Pancreas (tissue), 10 donors: ENCODE measurements at places on chromosomes 11 and 22.

DNA sequence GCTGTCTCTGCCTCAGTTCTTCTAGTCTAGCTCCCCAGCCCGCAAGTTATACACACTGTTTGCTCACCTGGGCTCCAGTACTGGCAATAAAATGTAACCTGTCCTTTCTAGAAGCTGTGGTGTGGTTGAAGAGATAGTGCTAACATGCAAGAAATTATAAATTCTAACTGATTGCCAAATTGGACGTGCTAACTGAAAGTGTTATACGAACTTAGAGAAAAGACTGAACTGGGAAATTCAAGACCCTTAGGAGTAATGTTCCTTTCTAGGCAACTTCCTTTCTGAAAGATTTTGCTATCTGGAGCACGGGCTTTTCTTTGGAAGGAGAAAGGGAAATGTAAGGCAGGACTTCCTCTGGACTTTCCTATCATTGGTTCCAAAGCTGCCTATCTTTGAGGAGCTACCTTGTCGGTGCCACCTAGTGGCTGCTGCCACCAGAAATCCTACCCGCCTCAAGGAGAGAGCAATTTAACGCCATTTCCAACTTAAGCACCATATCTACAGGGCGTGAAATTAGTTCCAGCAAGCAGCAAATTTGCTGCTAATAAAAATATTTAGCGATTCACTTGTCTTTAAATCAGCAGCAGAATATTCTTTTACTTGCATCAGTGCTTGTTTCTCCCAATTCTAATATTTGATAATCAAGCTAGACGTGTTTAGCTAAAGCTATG, 12.7 kb upstream of the TMEM218 start:
- H3K4me3 ChIP-seq = no peak overlapping the region
- no peak overlapping the region for H3K27ac ChIP-seq
- H3K36me3 ChIP-seq = no peaks in the 10 kb centered on the region
- H3K27me3 ChIP-seq = no peaks in the 10 kb centered on the region
- DNase-seq = peak; percentile 27

- peak overlapping the region; percentile 75 for H3K27ac ChIP-seq
- peaks cover 15% of the 10 kb centered on the region for H3K4me1 ChIP-seq
- peak; percentile 56 for DNase-seq
These were observed 617 bp downstream of the CSKMT start for GRCh38 chr11:62665599-62666258.

GRCh38 chr22:46272196-46272595, 4.4 kb downstream of the TTC38 start:
- H3K27ac ChIP-seq = no peak overlapping the region
- no peak for DNase-seq
- no peak overlapping the region for H3K4me3 ChIP-seq
- no peaks in the 10 kb centered on the region for H3K27me3 ChIP-seq
- H3K36me3 ChIP-seq = peaks cover 24% of the 10 kb centered on the region

DNA sequence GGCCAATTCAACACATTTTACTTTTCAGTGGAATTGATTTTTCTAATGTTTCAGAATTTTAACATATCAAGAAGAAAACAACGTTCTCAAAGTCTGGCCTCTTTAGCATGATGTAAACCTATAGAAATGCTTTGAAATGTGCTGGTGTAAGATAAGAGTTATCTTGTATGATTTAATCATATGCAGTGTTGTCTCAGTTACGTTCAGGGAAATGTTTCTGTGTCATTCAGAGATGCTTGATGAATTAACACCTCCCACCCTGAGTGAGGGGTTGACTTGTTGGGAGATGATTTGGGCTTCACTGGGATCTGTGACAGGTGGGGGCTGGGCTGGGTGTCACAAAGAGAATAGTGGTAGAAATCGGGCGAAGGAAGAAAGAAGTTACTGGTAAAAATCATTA, 15.7 kb upstream of the MYO18B start:
- H3K4me1 ChIP-seq = no peaks in the 10 kb centered on the region
- H3K4me3 ChIP-seq = no peak overlapping the region
- no peaks in the 10 kb centered on the region for H3K27me3 ChIP-seq
- no peaks in the 10 kb centered on the region for H3K36me3 ChIP-seq
- H3K27ac ChIP-seq = no peak overlapping the region

DNA sequence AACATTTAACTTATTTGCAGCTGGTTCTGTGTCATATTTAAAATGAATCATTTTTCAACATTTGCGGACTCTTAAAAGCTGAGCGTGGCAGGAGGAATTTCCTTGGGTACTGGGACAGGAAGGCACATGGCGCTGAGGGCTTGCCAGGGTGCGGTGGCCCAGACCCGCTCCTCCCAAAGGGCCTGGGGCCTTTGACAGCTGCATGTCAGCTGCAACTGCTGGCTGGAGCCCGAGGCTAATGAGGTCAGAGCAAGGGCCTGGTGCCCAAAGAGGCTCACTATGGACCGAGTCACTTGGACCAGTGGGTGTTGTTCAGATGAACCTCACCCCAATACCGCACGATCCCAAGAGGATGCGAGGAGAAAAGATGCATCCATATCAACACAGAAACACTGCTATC, 326.9 kb downstream of the CTTN start:
- H3K4me3 ChIP-seq = no peak overlapping the region
- H3K4me1 ChIP-seq = no peaks in the 10 kb centered on the region
- no peaks in the 10 kb centered on the region for H3K36me3 ChIP-seq
- no peak overlapping the region for H3K27ac ChIP-seq
- no peak for DNase-seq

GRCh38 chr11:130237282-130238006, 77.3 kb downstream of the ZBTB44 start:
- H3K27ac ChIP-seq = no peak overlapping the region
- H3K4me3 ChIP-seq = no peak overlapping the region

DNA sequence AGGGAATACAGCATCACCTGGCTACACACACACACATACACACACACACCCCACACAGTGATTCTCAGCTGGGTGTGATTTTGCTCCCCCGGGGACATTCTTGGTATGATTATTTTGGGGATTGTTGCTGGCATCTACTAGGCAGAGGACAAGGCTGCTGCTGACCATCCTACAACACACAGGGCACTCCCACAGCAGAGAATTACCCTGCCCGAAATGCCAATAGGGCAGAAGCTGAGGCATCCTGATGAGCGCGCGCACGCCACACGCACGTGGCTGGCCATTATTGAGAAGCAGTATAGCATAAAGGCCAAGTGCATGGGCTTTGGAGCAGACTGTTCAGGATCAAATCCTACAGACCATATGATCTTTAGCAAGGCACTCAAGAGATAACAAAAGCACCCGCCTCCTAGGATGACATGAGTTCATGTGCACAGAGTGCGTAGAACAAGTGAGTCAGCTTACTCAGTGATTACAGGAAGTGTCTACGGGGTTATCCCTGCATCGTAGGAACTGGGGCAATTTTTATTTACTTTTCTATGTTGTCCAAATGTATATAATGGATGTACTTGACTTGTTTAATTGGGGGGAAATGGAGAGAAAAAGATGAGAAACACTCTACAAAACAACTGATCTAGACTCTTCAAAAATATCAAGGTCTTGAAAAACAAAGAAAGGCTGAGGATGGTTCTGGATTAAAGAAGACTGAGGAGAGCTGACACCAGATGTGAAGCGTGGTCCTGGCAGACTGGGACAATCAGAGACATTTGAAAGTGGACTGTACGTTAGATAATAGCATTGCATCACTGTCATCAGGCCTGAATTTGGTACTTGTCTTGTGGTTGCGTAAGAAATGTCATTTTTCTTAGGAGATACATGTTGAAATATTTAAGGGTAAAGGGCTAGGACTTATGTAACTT, 7.2 kb upstream of the EHD1 start:
- no peaks in the 10 kb centered on the region for H3K36me3 ChIP-seq
- H3K27ac ChIP-seq = no peak overlapping the region
- no peaks in the 10 kb centered on the region for H3K27me3 ChIP-seq
- DNase-seq = no peak
- peaks cover 12% of the 10 kb centered on the region for H3K4me1 ChIP-seq
- H3K4me3 ChIP-seq = no peak overlapping the region

DNA sequence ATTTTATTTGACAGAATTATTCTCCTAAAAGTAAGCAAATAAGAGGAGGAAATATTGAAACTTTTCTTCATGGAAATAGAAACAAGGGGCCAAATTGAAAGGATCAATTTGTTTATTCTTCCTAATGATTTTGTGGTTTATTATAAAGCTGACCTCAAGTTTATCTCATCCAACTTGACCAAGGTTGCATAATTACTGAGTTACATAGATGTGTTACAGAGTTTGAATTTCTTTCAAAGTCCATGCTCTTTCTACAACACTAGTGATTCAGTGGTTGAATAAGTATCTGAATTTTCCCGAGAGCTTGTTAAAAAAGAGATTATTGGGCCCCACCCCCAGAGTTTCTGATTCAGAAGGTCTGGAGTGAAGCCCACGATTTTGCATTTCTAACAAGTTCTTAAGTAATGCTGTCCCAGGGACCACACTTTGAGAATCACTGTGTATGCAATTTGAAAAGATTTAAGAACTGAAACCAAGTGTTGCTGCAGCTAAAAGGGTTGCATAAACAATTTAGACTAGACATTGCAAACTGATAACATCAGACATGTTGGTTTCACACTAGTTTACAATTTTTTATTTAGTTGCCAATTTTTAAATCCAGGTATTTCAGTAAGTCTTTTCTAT, 485.7 kb upstream of the ANO5 start:
- no peaks in the 10 kb centered on the region for H3K27me3 ChIP-seq
- H3K36me3 ChIP-seq = no peaks in the 10 kb centered on the region
- no peak overlapping the region for H3K4me3 ChIP-seq
- no peak for DNase-seq
- H3K27ac ChIP-seq = no peak overlapping the region

- DNase-seq = no peak
- H3K4me1 ChIP-seq = no peaks in the 10 kb centered on the region
- no peaks in the 10 kb centered on the region for H3K36me3 ChIP-seq
These were observed at the start of gene TP53AIP1 for GRCh38 chr11:128942817-128943427. TSS of gene TP53AIP1 (minus strand) at chr11:128942871. CDS start at chr11:128937818, 5,053 bp downstream.

DNA sequence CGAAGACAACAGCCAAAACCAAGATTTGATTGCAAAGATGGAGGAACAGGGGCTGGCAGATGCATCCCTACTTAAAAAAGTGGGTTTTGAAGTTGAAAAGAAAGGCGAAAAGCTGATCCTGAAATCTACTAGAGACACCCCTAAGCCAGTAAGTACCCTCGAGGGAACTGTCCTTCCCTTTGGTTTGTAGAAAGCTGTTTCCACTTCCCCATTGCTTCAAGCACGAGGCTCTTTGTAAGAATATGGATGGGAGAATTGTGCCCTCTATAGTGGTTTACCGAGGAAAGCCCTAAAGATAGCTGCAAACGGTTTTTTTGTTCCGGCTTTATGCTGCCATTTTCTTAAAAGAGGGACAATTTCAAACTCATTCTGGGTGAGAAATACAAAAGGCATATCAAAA, 133.9 kb downstream of the WNT7B start:
- H3K27me3 ChIP-seq = no peaks in the 10 kb centered on the region
- no peaks in the 10 kb centered on the region for H3K4me1 ChIP-seq
- no peaks in the 10 kb centered on the region for H3K36me3 ChIP-seq
- no peak overlapping the region for H3K27ac ChIP-seq
- DNase-seq = no peak

DNA sequence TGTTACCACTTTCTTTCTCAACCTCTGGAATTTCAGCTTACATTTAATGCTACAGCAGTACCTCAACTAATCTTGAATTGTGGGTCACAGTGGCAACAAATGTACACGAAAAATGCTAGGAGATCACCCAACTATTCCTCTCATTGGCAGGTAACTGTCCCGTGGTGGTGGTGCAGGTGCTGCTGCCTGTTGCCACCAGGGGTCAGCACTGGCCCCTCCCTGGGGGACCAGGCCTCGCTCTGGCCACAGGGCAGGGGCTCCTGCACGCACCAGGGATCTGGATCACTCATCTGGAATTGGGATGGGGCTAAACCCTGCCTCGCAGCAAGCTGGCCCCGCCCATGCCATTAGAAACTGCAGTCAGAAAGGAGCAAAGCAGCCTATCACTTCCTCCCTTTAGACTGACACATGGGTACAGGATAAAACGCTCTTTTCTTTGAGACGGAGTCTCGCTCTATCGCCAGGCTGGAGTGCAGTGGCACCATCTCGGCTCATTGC, 6.9 kb upstream of the POLDIP3 start:
- no peaks in the 10 kb centered on the region for H3K27me3 ChIP-seq
- H3K4me1 ChIP-seq = no peaks in the 10 kb centered on the region
- peaks cover 23% of the 10 kb centered on the region for H3K36me3 ChIP-seq
- DNase-seq = peak; percentile 88
- no peak overlapping the region for H3K4me3 ChIP-seq
- H3K27ac ChIP-seq = no peak overlapping the region

DNA sequence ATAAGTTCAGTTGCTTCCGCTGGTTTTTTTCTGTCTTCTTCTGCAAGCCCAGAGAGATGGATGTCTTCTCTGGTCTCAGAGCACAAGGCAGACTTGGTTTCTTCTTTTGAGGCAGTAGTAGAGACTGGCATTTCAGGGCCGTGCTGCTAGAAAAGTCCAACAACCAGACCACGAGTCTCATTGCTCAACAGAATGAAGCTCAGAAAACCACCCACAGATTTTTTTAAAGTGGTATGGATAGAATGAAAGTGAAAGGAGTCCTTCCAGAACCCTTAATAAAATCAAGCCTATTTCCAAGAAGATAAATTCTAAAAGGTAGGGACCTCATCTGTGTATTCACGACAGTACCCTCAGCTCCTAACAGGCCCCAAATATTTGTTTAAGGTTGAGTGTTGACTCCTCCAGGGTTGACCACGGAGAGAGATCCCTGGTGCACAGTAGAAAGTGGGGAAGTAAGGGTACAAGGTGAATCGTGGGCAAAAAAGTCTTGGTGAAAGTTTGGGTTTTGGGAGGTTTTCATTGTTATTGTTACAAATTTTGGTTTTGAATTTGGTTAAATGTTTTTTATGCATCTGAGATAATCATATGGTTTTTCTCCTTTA, 43.6 kb upstream of the DDX6 start:
- no peaks in the 10 kb centered on the region for H3K27me3 ChIP-seq
- DNase-seq = no peak
- no peaks in the 10 kb centered on the region for H3K36me3 ChIP-seq
- no peaks in the 10 kb centered on the region for H3K4me1 ChIP-seq
- H3K27ac ChIP-seq = no peak overlapping the region

- no peak for DNase-seq
- H3K4me1 ChIP-seq = no peaks in the 10 kb centered on the region
These were observed 15.2 kb downstream of the UFD1 start for GRCh38 chr22:19463491-19464469.

- peaks cover 6% of the 10 kb centered on the region for H3K27me3 ChIP-seq
- H3K4me1 ChIP-seq = no peaks in the 10 kb centered on the region
- no peak overlapping the region for H3K4me3 ChIP-seq
- no peaks in the 10 kb centered on the region for H3K36me3 ChIP-seq
- no peak overlapping the region for H3K27ac ChIP-seq
These were observed 12.3 kb downstream of the BLID start for GRCh38 chr11:122103726-122104125.

DNA sequence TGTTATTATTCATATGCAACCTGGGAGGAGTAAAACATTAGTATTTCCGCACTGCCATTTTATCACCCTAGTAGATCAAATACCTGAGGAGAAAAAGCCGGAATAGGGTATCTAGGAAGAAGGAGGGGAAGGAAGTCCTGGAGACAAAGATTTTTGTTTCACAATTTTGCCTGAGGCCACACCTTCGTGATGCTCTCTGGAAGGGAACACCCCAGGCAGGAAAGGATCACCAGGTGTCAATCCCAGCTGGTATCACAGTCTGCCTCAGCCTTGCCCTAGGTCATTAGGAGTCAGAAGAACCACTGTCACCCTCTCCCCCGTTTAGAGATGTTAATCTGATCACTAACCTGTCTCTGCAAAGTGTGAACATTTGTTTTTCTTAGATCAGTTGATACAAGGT, 35.4 kb upstream of the IGSF9B start:
- H3K4me3 ChIP-seq = no peak overlapping the region
- no peaks in the 10 kb centered on the region for H3K27me3 ChIP-seq
- no peaks in the 10 kb centered on the region for H3K36me3 ChIP-seq
- H3K4me1 ChIP-seq = no peaks in the 10 kb centered on the region
- no peak for DNase-seq
